ENCODE measurements at places on chromosomes 5 and 9.

DNA sequence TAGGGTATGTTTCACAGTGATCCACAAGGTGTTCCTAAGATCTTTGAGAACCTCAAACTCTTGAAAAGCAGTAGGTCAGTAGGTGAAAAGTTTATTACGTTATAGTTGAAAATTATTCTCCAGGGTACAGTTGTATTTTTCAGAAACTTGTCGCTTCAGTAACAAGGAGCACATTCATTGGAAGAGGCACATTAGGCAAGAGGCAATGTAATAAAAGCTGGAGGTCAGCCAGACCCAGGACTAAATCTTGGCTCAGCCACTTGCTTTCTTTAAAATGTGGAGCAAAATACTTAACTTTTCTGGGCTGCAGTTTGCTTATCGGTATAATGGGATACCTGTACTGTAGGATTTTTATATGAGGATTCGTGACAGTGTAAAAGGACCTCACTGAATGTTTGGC is 45.6 kb downstream of the TLE4 start:
- DNase-seq: no peak

DNA sequence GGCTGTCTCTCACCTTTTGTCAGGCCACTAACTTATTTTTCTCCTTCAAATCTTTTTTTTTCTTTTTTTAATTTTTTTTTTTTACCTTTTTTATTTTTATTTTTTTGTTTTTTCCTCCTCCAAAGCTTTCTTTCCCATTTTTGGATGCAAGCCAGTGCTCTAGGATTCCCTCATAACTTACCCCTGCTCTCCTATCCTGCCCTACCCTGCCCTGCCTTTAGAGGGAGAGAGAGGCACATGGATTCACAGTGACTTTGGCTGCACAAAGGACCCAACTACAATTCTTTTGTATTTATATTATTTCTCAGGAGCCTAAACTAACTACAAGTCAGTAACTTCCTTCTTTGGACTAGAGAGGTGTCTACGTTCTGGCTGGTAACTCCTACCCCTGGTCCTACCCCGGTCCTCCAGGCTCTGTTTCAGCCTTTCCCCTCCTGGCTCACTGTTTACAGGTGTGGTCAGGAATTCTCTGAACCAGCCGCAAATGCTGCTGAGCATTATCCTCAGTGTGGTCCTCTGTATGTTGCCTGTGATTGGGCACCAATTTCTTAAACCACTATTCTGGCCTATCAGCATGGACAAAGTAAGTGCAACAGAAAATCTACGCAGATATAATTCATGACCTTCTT is 8.4 kb upstream of the RUSC2 start:
- DNase-seq: no peak

- DNase-seq: no peak
Measured at GRCh38 chr9:117021906-117022305, 334.8 kb downstream of the TRIM32 start.

DNA sequence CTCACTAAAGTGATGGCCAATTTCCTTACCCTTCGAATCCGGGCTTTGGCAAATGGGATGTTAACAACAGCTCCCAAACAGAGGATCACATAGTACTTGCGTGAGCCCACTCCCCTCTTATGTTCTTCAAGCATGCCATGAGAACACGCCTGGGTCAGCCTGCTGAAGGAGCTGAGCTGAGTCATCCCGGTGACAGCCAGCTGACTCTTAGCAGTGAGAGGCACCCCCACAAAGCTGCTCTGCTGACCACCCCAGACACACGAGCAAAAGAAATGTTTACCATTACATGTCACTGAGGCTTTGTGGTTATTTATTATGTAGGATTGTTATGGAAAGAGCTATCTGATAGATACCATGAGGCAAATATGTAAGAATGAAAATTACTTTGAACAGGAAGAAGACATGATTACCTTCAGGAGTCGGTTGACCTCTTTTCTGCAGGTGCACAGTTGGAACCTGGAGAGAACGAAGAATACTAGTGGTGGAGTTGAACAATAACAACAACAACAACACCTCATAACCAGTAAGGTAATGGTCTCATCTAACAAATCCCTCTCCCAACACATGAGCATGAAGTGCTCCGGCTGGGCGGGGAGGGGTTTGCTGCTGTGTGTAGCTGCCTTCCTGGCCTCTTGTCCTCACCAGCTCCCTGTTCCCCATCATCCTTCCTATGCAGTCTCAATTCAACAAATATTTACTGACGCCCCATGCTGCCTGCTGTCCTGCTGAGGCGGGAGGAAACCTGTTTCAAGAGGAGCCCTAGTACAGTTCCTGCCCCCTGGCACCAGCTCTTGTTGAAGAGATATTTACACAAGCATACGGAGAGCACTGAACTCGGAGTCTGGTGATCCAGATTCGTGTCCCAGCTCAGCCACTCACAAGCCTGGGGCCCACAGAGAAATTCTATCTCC is 69.4 kb upstream of the LHFPL2 start:
- DNase-seq: no peak

- DNase-seq: no peak
Measured at GRCh38 chr9:137878146-137878941, 762 bp downstream of the CACNA1B start.

DNA sequence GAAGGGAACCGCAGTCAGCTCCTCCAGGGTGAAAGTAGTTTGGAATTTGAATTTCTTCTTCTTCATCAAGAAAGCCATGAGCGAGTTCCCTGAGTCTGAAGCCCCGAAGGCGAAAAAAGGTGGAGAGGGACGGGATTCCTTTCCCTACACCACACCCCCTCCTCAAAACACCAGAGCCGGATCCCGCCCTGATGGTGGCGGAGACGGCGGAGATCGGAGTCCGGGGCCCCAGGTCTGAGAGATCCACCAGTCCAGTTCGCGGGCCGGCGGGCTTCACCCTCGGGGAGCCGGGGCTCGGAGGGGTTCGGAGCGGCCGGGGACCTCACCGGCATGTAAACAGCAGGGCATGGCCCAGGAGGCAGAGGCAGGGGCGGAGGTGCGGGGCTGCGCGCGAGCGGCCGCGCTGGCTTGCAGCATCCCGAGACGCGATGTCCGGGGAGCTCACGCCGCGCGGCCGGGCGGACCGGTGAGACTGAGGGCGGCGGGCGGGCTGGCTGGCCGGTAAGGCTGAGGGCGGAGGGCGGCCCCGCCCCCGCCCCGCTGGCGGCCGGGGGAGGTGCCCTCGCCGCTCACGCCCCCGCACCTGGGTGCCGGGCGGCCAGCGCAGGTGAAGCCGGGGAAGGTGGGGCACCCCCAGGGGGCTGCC is 606 bp downstream of the EEIG1 start:
- DNase-seq: no peak

- DNase-seq: no peak
Measured at GRCh38 chr5:124744170-124744971, 2.1 kb downstream of the ZNF608 start.

DNA sequence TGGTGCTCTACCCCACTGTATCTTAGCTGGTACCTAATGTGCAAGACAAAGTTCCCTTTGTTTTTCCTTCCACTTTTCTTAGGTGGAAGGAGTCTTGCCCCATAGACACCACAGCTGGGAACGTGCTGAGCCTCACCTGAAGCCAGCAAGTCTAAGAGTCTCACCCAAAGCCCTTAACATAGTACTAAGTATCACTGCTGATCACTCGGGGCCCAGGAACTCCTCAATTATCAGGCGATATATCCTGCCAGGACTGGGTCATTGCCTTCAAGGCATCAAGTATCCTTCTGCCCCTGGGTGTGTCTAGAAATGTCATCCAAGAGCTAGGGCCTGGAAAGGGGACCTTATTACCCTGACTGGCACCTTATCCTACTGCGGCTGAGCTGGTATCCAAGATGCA is 123.9 kb downstream of the PTPRD start:
- DNase-seq: no peak

DNA sequence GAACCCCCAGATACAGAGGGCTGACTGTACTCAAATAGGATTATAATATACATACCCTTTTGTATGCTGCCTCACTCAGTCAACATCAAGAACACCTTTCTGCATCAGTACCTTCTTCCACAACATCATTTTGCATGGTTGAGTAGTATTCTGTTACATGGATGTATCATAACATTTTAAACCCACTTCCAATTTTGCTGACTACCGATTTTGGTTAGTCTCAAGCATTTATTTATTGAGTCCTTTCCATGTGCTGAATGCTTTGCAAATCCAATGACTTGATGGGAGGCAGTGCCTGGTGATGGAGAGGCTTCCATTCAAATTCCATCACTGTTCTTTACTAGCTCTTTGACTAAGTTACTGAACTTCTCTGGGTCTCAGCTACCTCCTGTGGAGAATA is 182.0 kb upstream of the KLF4 start:
- DNase-seq: no peak

- DNase-seq: no peak
Measured at GRCh38 chr5:145787507-145787906, 47.6 kb downstream of the PRELID2 start.

- no peak for DNase-seq
Measured at GRCh38 chr5:176800024-176800423, 10.3 kb upstream of the UNC5A start.

GRCh38 chr5:108369167-108369566 is 12.7 kb downstream of the FBXL17 start:
- DNase-seq: no peak

DNA sequence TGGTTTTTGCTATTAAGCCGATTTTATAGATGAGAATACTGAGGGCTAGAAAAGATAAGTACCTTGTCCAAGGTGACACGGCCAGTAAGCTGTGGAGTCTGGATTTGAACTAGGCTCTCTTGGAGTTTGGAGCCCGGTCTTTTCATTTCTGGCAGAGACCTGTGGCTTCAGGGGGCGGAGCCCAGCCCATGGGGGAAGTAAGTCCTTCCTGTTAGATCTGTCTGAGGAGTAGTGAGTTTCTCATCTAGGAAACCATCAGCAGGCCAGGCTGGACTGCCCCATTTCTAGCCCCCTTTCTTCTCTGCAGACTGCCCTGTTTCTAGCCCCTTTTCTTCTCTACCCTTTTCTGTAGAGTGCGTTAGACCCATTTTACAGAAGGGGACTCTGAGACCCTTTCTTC is 521 bp upstream of the PTGS1 start:
- DNase-seq: no peak

DNA sequence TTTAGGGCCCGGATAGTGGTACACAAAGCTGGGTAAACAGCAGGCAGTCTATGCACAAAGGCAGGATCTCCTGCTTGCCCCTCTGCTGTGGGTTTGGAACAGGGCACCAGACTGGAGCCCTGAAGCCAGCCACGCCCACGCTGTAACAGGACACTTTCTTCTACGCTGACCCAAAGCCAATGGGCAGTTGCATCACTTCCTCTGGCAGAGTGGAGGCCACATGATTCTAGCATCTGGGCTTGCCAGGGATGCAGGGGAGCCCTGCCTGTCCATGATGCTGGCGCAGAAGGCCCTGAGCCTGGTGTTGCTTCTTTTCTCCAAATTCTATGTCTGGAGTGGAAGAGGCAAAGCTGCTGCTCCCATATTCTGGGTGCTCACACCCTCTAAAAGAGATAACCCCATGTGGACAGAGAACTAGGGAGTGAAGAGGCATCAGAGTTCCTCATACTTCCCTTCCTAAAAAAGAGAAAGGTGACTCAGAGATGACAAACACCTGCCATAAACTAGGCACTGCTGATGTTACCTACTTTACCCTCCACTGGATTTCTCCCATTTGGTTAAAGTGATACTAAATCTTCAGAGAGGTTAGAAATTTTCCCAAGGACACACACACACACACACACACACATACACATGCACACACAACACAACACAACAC is 260.3 kb upstream of the KLF4 start:
- DNase-seq: no peak

GRCh38 chr5:149795360-149795759 is 65.2 kb downstream of the PPARGC1B start:
- no peak for DNase-seq

DNA sequence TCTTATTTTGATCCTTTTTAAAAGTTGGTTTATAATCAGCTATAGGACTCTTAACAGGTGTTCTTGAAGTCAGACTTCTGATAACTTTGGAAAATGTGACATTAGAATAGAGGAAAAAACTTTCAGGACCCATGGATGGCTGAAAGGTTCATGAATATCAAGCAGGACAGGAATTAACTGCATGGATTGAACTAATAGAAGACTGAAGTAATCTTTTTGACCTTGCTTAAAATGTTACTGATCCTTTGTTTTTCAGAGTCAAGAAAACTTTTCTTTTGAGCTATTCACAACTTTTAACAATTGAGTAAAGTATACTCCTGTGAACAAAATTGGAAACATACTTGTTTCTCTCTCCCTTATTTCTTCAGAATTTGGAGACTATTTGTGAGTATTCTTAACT is 79.2 kb downstream of the PLK2 start:
- no peak for DNase-seq

- no peak for DNase-seq
Measured at GRCh38 chr9:130186051-130186450, 13.8 kb downstream of the NCS1 start.

GRCh38 chr9:134726026-134726721 is 84.6 kb downstream of the COL5A1 start:
- no peak for DNase-seq

Measured in stimulated activated CD8-positive, alpha-beta memory T cell treated with anti-CD3 and anti-CD28 coated beads, Interleukin-4, amount 100 ng/mL, for 4 hours (primary cell).